Skeletal muscle cell (primary cell): ENCODE measurements at places on chromosomes 12 and 14.

DNA sequence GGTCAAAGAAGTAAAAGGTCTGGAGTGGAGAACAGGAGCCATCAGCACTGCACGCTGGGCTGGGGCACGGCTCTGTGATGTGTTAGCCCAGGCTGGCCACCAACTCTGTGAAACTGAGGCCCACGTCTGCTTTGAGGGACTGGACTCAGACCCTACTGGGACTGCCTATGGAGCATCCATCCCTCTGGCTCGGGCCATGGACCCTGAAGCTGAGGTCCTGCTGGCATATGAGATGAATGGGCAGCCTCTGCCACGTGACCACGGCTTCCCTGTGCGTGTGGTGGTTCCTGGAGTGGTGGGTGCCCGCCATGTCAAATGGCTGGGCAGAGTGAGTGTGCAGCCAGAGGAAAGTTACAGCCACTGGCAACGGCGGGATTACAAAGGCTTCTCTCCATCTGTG lies 7.1 kb downstream of the SUOX start:
- DNase-seq = no peak

GRCh38 chr12:43551971-43552559 lies at the start of gene ADAMTS20:
ADAMTS20 (minus strand) TSS chr12:43552203; CDS start chr12:43551921, 282 bp downstream.
- no peak for DNase-seq

DNA sequence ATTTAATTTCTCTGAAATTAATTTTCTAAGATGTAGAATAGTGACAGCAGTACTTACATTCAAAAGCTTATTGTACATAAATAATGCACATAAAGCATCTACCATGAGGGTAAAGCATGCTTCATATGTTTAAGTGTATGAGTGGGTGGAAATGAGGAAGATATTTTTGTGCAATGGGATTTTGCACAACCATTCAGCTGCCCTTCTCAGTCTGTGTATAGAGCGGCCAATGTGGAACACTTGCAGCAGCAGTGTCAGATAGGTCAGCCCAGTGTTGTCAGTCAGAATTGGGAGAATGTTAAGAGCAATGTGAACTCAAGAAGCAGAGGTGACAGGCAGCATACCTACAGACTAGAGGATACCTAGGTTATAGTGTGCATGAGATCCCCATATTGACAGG lies 72.5 kb upstream of the ATP2B1 start:
- no peak for DNase-seq

GRCh38 chr14:65042296-65042695 lies 55.6 kb downstream of the FNTB start:
- no peak for DNase-seq

DNA sequence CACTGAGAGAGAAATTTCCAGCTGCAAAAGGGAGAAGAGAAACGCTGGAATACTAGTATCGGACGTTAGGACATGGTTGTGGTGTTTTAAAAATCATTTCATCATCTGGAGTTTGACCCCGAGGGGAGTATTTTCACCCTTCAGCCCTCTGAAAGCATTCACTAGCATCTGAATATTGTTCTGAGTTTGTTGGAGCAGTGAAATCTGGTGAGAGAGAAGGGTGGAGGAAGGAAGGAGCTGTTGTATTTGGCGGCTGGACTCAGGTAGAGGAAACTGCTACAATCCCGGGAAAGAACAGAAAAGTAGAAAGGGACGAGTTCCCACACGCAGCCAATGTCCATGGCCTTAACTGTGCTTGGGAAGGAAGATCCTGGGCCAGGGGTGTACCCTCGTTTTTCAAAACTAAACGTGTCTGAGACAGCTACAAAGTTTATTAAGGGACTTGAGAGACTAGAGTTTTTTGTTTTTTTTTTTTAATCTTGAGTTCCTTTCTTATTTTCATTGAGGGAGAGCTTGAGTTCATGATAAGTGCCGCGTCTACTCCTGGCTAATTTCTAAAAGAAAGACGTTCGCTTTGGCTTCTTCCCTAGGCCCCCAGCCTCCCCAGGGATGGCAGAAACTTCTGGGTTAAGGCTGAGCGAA lies 896 bp upstream of the CDKN1B start:
- no peak for DNase-seq

DNA sequence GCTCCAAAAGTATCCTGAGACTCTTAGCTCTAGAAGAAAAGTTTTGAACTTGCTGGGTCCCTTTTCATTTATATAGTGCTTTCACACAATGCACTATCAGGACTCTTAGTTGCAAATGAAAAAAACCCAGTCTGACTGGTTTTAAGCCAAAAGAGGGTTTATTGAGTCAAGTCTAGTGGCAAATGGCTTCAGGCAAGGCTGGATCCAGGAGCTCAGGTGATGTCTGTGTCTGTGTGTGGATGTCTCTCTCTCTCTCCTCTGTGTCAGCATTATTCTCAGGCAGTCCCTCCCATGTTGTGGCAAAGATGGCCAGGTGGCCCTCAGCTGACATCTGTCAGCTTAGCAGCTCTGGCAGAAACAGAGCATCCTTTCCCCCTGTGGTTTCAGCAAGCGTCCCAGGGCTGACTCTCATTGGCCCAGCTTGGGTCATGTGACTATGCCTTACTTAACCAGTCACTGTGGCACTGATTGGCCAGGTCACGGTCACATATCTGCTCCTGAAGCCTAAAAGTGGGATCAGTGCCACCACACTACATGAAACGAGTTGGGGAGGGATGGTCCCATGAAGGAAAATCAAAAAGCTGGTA lies 6.2 kb downstream of the TMEM120B start:
- no peak for DNase-seq

- peak; percentile 25 for DNase-seq
These were observed 270.3 kb upstream of the DAAM1 start for GRCh38 chr14:58918066-58918738.

DNA sequence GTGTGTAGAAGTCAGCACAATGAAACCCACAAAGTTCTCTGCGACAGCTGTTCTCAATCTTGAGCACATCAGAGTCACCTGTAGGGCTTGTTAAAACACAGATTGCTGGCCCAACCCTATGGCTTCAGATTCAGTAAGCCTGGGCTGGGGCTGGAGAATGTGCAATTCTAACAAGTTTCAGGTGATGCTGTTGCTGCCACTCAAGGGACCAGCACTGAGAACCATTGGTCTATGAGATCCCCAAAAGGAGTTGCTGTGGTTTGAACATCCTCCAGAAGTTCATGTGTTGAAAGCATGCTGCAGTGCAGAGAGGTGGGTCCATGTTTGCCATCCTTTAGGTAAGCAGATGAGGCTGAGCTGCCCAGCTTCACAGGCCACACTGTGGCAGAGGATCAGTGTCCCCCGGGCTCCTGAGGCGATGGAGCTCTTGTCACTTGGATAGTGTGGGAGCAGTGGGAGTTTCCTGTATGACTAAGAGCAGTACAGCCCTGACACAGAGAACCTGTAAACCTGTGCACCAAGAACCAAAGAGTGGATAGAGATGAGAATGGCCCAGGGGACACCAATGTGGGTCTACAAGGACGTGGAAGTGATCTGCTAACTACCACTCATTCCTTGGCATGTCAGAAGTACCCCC lies 8.0 kb upstream of the RTRAF start:
- no peak for DNase-seq

- no peak for DNase-seq
These were observed 19.4 kb downstream of the SERPINA1 start for GRCh38 chr14:94368956-94369355.

DNA sequence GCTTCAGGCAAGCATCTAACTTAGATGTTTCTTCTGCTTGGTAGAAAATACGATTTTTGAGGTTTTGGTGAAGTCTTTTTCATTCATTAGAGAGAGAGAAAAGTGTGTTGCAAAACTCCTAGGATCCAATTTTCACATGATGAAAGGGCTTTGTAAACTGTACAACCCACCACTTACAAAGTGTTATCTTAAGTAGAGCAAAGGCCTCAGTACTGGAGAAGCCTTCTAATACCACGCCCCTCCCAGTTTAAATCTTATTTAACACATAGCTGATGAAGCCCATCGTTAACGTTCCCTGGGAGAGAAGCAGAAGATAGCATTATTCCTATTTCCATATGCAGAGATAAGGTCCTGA lies 869 bp downstream of the APOLD1 start:
- DNase-seq = no peak

DNA sequence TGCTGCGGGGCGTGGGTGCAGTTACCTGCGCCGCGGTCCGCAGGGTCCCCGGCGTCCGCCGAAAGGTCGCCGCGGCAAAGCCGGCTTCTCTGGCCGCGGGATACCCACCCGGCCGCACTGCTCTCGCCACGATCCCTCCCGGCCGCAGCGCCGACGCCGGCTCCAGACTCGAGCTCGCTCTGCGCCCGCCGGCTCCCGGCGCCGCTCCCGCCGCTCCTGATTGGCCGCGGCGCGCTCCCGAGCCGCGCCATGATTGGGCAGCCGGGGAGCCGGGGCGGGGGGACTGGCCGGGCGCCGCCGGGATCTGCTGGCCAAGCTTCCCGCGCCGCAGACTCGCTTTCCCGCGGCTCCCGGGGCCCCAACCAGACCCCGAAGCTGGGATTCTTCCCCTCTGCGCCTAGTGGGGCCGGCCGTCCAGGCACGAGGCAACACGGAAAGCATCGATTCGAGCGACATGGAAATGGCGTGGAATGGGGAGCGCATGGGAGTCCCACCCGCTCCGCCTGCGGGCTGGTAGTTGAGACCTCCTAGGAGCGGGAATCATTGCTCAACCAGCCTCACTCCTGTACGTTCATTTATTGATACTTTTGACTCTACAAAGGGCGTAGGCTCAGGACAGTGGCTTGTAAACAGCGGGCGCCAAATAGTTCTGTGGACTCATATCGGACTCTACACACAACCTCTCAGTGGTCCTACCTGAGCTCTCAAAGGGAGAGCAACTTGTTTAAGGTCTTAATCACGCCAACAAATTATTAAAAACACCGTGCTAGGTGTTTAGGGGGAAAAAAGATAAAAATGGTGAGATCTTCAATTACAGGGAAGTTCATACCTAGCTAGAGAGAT lies 36.4 kb upstream of the STON2 start:
- DNase-seq = peak; percentile 10

DNA sequence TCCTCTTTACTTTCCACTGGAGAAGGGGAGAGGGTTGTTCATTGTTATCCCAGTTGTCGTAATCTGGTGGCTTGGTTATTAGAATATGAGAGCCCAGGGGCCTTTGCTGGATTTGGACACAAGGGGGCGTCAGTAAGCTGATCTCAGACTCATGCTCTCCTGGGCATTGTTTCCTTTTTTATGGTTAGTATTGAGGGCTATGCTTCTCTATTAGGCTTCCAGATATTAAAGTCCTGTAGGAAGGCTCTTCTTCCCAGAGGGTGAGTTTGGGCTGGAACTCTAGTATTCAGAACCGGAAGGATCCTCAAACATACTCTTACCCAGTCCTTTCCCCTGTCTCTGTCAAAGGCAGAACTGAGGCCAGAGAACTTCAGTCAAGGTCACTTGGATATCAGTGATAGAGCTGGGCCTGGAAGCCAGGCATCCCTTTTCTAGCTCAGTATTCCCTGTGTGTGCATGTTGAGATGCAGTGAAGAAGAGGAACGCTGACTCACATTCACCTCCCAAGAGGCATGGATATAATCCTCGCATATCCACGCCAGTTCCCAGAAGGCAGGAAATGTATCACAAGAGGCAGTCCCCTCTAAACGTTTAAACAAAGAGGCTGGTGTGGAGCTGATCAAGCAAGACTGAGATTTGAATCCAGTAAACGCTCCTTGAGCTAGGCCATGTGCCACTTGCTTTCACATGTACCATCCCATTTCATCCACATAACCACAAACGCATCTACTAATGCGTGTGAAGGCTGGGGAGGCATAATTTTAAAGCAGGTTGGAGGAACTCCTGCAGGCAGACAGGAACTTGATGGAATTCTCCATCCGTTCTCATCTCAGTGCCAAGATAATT lies 41.6 kb downstream of the UBE3B start:
- peak; percentile 66 for DNase-seq

- DNase-seq = no peak
These were observed 10.0 kb upstream of the KRT86 start for GRCh38 chr12:52264435-52264825.

DNA sequence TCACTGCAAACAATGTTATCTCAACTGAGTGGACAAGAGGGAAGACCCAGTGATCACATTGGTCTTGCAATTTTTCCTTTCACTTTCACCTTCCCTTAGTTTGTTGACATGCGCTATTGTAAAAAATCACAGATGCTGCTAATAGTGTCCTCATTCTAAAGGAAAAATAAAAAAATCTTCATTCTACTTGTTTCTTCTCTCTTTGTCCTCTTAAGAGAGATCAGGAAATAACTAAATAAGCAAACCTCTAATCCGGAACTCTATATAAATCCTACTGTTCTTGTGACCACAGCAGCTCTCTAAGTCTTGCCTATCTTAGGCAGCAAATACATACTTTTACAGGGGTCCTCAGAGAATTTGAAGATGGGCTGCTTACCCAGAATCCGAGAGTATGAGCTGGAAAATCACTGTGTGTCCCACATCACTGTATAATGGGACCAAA lies 257.7 kb downstream of the NAV3 start:
- no peak for DNase-seq

GRCh38 chr12:130816097-130816496 lies 23.0 kb downstream of the STX2 start:
- no peak for DNase-seq

GRCh38 chr14:69014829-69015259 lies 35.7 kb upstream of the ACTN1 start:
- DNase-seq = no peak

DNA sequence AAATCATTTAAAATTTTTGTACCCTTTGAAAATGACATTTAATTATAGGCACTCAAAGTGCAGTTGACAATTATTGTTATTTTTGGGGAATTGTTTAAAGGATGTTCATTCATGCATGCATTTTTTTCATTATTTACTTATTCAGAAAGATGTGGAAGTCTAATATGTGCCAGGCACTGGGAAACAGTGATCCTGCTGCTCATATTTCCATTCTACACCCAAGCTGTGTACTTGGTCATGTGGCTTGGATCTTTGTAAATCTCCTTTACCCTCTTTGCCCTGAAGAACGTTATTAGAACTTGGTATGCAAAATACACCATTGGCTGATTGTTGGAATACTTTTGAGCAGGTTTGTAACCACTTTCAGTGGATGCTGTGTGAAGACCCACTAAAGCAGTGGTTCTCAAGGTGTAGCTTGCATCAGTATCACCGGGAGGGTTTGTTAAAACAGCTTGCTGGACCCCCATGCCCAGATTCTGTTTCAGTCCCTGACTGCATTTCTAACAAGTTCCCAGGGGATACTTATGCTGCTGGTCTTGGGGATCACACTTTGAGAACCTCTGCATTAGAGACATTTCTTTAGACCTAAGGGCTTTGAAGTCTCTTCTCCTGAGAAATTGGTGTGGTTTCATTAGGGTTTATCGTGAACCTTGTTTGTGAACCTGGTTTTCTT lies 47.5 kb downstream of the PRKCH start:
- no peak for DNase-seq
